A549 treated with AZD2906 at 1 μM for 4 hours (cell line): ENCODE measurements at places on chromosomes 3 and 15. TPM values are rescaled to one million over a fixed set of nuclear protein-coding genes. Genes with fewer than 3 reads are reported as not detected.

The TMEM44 gene
- total RNA-seq = 8.1 to 11.3 TPM (median 10.6 TPM) in 5 replicates

The PPARG gene
- 36.7 to 41.7 TPM (median 39.5 TPM) in 5 replicates for total RNA-seq

The PPP2R3A gene
- 1.4 to 2.9 TPM (median 1.8 TPM) in 5 replicates for total RNA-seq

The MYLK gene
- total RNA-seq = 11.6 to 15.5 TPM (median 14.0 TPM) in 5 replicates

The UPK1B gene
- 10.5 to 12.8 TPM (median 12.3 TPM) in 5 replicates for total RNA-seq

The LRRIQ4 gene
- not detected in 5 replicates for total RNA-seq

The CD200R1L gene
- 0.05 to 0.24 TPM in 2 of 5 replicates, not detected in the others for total RNA-seq

The STRC gene
- 0.02 to 0.13 TPM (median 0.07 TPM) in 5 replicates for total RNA-seq

The KNG1 gene
- total RNA-seq = 0.03 TPM in 3 of 5 replicates, not detected in the others

The CPN2 gene
- not detected in 5 replicates for total RNA-seq

The SCG5 gene
- 1.4 to 2.1 TPM (median 1.9 TPM) in 5 replicates for total RNA-seq
